ENCODE measurements at places on chromosomes 3 and 15.

DNA sequence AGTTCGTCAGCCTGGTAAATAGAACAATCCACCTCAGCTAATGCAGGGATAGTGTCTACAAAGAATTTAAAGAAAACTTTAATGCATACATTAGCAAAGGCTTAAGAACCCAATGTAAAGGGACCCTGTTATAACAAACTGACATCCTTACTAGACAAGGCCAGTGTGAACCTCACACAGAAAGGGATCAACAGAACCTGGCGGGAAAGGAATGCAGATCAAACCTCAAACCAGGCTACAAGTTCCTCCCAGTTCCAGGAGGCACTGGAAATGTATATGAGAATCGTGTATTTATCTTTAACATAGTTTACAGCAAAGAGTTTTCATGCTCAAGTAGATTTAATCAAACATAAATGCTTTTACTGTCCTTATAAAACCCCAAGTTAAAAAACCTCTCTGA is 37.6 kb upstream of the ATP11B start:
- no peak for DNase-seq

- DNase-seq, result no peak
Measured at GRCh38 chr3:63046580-63046979, 171.4 kb upstream of the CADPS start.

DNA sequence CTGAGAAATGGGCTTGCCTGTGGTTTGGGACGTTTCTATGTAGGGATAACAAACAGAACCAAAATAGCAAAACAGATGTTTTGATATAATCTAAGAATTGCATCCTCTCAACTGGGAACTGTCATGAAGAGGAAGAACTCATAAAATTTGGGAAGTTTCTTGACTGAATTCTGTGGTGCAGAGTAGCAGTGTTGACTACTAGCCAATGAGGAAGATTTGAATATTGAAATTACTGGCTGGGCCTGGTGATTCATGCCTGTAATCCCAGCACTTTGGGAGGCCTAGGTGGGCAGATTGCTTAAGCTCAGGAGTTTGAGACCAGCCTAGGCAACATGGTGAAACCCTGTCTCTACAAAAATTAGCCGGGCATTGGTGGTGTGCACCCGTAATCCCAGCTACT is 42.2 kb downstream of the ZNF609 start:
- DNase-seq, result no peak

DNA sequence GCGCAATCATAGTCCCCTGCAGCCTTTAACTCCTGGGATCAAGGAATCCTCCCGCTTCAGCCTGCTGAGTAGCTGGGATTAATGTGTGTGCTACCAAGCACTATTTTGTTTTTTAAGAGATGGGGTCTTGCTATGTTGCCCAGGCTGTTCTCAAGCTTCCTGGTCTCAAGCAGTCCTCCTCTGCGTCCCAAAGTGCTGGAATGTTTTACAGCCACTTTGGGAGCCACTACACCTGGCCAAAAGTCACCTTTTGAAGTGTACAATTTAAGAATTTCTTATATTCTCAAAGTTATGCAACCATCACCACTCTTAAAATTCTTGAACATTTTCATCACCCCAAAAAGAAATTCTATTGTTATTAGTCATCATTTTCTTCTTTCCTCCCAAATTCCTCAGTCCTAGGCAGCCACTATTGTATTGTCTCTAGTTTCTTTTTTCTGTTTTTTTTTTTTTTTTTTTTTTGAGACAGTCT is 17.8 kb downstream of the CDV3 start:
- no peak for DNase-seq
